Stimulated activated CD4-positive, alpha-beta T cell treated with anti-CD3 and anti-CD28 coated beads, Interleukin-1b, Interleukin-23, amount 100 ng/mL, for 1 hour (primary cell): ENCODE measurements at places on chromosomes 5 and 9.

- DNase-seq: no peak
Observed at GRCh38 chr5:150946351-150946905, 41.6 kb upstream of the ZNF300 start.

GRCh38 chr9:2302606-2303005 lies 287.5 kb downstream of the SMARCA2 start:
- no peak for DNase-seq

DNA sequence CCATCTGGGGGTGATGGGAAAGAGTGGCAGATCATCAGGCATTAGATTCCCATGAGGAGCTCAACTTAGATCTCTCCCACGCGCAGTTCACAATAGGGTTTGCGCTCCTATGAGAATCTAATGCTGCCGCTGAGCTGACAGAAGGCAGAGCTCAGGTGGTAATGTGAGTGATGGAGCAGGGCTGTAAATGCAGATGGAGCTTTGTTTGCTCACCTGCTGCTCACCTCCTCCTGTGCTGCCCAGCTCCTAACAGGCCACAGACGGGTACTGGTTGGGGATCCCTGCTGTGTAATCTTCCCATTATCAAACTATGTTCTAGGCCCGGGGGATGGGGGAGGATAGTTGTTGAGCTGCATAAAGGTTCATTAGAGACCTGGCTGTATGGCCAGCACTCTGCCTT lies 58.4 kb downstream of the UGCG start:
- no peak for DNase-seq

DNA sequence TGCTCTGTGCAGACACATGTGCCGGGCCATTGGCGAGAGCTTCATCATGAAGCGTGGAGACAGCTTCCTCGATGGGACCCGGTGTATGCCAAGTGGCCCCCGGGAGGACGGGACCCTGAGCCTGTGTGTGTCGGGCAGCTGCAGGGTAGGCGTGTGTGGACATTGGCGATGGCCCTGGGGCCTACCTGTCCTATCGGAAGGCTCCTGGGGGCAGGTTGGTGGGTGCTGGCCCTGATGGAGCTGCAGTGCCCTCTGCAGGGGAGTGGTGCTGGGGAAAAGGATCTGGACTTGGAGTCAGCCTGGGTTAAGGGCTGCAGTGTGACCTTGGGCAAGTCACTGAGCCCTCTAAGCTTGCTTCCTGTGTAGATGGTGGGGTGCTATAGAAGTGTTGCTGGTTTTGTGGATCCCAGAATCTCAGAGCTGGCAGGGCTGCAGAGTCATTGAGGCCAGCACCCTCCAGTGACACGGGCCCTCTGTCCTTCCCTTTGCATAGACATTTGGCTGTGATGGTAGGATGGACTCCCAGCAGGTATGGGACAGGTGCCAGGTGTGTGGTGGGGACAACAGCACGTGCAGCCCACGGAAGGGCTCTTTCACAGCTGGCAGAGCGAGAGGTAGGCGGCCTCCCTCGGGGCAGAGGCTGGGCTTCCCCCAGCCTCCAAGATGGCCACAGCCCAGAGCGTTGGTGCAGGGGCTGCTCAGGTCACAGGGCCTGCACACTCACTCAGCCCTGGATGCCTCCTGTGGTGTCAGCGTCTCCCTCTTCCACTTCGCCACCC lies 15.8 kb downstream of the ADAMTS13 start:
- no peak for DNase-seq

- DNase-seq: no peak
Observed at GRCh38 chr9:1094749-1095148, 44.6 kb downstream of the DMRT2 start.

- no peak for DNase-seq
Observed at GRCh38 chr5:119417891-119418605, 34.2 kb upstream of the HSD17B4 start.

- no peak for DNase-seq
Observed at GRCh38 chr5:206406-206805, 11.5 kb downstream of the CCDC127 start.

- no peak for DNase-seq
Observed at GRCh38 chr5:16886793-16887345, 49.2 kb downstream of the MYO10 start.

DNA sequence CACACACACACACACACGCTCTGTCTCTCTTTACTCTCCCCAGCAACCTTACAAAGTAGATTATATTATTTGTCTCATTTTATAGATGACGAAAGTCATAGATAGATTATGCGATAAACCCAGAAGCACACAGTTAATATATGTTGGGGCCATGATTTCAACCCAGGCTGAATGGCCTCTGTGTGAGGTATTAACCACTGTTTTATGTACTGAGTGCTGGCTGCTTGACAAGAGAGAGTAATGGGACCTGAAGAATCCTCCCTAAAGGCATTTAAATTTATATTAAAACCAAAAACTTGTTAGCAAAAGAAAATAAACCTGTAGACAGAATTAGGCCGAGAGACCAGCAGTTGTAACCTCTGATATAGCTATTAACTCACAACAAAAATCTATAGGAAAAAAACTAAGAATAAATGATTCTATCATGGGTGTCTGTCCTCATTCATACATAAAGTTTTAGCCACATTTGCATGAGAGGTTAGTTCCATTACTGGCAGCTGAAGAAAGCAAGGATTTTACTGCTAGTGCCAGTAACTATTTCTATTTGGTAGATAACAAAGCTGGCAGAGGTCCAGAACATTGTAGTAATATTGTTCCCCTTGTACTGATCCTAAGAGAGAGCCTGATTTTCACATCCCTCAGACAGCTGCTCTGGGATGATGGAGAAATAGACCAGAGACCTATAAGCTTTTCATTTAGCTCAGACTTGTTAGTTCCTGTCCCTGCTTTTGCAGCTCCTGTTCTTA lies 250.9 kb downstream of the ADGRV1 start:
- no peak for DNase-seq

DNA sequence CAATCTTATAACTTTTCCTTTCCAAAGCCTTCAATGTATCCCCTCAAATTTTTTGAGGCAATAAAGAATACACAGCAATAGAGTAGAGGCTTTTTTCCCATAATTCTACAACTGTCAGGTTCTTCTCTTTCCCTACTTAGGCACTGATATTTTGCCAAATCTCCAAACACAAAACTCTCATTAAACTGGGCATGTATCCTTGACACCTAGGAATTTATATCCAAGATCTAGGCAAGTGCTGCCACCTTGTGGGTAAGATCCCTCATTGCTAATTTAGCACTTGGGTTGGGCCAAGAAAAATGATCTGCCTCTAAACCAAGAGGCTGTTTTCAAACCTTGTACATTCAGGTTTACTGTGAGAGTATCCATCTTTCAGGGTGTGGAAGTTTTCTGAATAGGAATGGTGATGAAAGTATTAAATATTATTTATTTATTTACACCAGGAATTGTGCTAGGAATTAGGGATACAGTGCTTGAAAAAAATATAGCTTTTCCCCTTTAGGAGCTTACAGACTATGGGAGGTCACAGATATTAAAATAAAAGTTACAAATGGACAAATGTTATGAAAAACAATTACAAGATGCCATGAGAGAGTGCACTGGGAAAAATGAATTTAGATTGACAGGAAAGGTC lies 17.6 kb downstream of the TSTD2 start:
- peak; percentile 24 for DNase-seq

DNA sequence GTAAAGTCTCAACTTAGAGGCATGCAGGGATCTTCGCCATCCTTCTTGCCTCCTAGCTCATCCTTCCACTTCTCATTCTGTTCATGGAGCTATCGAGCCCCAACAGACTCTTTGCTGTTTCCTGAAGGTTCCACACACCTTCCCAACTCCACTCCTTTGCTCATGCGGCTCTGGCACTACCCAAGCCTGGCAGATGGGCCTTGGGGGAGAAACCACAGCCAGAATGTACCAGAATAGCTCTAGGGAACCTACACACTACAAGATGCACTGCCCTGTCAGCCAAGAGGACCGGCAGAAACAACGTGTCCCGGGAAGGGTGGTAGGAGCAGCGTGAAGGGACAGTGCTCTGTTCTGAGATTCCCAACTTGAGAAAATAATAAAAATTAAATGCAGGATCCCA lies 178.9 kb downstream of the GABBR2 start:
- no peak for DNase-seq

DNA sequence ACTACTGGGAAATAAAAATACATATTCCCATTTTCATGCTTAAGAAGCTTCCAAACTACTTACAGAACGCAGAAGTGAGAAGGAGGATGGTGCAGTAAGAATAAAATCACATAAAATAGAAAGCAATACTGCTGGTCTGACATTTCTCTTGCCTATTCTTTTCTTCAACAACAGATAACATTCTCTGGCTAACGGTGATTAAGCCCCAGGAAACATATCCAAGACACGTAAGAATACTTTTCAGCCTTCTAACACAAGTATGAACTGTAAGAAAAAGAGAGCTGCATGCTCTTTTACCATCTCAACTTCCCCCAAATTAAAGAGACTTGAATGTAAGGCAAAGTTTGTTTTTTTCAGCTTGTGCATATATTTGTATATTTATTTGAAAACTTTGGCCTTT lies 156.1 kb upstream of the TARS1 start:
- no peak for DNase-seq

GRCh38 chr9:124132671-124133147 lies 121.1 kb downstream of the LHX2 start:
- no peak for DNase-seq

DNA sequence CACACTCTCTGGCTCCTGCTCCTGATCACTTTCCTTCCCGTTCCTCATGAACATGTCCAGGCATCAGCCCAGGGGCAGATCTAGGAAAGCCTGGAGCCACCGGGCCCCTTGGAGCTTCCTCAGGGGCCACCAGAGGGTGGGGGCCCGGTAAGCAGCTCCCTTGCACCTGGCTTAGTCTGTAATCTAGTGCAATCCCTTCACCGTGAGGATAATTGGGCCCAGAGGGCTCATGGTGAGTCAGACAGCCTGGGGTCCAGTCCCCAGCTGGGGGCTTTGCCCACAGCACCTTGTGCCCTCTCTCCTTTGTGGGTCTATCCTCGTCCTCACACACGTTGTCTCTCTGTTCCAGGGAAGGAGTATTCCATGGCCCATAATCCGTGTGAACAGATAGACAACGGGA lies 10.4 kb upstream of the ALDH1B1 start:
- no peak for DNase-seq

DNA sequence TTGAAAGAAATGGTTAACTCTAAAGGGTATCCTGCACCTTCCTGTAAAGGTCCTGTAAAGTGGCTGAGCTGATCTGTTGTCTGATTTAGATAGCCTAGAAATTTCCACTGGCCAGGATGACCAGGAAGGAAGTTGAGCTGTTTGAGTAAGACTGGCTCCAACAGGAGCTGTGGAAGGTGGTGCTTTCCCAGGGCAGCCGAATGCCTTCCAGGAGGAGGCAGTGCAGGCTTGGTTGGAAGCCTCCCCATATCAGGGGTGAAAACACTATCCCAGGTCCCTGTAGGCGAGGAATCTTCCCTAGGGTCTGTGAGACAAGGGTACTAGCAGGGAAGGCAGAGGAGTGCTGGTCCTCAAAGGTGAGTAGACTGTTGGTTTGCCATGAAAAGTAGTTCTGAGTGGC lies 98.4 kb downstream of the LIX1 start:
- DNase-seq: no peak

GRCh38 chr9:114451707-114452031 lies 53.6 kb downstream of the WHRN start:
- no peak for DNase-seq

DNA sequence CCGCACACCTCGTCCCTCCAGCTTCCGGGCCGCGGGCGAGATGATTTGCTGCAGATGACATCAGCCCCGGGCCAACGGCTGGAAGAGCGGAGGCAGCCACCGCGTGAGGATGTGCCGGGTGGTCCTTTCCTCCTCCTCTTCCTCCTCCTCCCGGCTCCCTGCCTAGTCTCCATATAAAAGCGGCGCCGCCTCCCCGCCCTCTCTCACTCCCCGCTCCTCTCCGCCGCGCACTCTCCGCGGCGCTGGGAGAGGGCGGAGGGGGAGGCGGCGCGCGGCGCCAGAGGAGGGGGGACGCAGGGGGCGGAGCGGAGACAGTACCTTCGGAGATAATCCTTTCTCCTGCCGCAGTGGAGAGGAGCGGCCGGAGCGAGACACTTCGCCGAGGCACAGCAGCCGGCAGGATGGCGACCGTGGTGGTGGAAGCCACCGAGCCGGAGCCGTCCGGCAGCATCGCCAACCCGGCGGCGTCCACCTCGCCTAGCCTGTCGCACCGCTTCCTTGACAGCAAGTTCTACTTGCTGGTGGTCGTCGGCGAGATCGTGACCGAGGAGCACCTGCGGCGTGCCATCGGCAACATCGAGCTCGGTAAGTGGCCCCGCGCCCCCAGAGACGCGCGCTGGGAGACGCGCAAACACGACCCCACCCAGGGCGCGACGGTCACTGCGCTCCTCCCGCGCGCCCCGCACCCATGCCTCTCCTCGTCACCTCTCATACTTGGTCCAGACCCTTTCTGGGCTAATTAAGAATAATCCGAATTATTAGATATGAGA lies at the start of gene MAP1B:
MAP1B (plus strand) TSS at position 345 of the 770 bp plus-strand sequence; CDS start at position 402, 57 bp downstream.
- no peak for DNase-seq

DNA sequence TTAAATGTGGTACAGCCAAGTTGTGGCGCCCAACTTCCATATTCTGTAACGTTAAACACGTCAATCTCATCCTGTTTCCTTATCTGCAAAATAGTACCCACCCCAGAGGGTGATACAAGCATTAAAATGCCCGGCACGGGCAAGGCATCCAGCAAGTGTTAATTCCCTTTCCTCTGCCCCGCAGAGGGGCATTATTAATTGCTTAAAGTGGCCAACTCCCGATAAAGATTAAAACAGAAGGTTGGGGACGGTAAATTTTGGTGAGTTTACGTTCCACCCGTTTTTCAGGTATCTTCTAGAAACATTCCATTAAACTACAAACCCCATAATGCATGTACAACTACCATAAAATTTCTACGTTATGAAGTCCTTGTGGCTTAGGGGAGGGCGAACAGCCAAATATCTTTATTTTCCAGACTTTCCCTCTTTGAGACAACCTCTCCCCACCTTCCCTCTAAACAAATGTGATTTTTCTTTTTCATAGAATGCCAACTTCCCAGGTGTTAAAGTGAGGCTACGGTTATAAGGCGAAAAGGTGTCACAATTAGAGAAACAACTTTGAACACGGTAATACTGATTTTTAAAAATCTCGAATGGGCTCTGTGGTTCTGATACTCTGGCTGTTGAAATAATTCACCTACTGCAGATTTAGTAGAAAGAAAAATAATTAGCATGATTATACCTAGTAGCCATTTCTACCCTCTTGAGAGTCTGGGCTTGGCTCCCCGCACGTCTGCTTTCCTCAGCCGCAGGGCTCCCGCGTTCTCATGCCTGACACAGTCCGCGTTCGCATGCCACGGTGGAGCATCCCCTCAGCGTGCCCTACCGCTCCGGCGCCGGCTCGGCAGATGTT lies 1.2 kb upstream of the GPBP1 start:
- no peak for DNase-seq

- DNase-seq: no peak
Observed at GRCh38 chr9:2810420-2811075, 33.3 kb downstream of the PUM3 start.
